NK-92 treated with Interleukin-12 subunit alpha and Interleukin-12 subunit beta, amount 100 ng/mL, for 24 hours (cell line): ENCODE measurements at places on chromosomes 3 and 15.

DNA sequence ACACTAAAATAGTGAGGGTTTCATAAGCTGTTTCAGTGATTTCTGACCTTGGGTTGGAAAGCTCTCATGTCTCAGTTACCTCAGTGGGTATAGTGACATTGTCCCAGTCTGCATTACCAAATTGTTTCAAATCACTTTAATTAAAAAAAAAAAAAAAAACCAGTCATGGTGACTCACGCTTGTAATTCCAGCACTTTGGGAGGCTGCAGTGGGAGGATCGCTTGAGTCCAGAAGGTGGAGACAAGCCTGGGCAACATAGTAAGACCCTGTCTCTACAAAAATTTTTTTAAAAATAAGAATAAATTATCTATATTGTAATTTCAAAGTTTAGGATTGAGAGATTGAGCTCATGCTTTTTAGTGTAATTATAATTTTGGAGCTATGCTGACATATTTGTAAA is 78.0 kb downstream of the MBNL1 start:
- DNase-seq, result no peak

DNA sequence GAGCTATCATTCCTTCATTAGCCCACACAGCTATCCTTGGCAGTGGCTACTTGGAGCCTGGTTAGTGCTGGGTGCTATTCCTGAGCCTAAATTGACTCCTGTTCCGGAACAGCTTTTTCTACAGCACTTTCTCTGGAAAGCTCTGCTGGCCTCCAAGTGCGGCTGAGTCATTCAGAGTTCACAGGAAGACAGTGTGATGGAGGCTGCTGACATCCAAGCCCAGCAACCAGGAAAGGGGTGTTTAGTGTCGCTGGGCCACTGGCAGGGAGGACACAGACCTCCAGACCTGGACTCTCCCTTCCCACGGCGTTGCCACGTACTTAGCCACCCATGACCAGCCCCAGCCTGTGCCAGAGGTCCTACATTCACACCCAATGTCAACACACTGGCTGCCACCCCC is 28.7 kb downstream of the CACNA2D2 start:
- DNase-seq, result no peak

GRCh38 chr3:145251311-145251710 is 909.7 kb downstream of the PLOD2 start:
- DNase-seq, result no peak

DNA sequence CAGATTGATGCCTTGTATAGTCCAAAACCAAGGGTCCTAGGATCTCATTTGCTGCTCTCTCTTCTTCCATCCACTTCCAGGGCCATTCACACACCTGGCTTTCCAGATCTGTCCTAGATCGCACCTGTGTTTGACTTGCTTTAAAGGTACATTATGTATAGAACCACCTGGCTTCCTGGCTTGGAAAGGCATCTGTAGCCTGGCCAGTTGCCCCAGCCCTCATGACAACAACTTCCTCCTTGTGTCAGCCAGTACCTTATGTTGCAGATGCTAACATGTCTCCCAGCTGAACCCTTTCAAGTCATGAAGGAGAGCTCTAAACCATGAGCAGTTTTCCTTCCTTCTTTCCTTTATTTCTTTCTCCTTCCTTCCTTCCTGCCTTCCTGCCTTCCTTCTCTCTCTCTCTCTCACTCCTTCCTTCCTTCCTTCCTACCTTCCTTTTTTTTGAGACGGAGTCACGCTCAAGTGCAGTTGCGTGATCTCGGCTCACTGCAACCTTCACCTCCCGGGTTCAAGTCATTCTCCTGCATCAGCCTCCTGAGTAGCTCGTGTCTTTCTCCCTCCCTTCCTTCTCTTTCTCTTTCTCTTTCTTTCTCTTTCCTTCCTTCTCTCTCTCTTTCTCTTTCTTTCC is 2.5 kb upstream of the HTR3C start:
- no peak for DNase-seq

DNA sequence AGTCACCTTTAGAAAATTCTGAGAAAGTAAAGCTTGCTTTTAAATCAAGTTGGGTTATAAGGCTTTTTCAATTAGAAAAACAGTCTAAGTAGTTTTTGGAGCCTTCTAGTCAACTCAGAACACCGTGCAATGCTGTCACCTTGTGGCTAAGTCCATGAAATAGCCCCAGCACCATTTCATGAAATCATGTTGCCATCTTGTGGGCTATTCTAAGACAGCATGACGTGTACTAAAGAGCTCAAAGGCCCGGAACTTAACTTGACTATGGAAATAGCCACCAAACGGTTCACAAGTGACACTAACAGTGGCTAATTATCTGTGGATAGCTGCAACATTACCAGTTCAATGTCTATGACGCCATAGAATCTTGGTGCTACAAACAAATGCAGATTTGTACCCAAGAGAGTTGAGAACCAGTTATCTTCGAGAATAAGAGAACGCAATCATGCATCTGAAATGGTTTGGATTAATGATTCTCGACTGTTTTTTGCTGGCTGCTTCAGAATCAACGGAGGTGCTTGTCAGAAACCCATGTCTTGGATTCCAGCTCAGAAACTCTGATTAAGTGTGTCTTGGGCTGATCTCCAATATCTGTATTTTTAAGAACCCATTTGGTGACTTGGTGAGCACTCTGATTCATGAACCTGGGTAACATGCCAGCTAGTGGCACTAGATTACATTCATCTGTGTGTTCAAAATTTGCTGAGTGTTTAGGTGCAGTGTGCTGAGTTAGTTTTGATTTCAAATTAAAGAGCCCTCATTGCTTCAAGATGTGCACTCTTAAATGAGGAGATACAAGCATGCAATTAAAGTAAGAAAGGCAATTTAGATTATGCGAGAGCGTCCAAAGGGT is 111.2 kb upstream of the MCTP2 start:
- DNase-seq, result peak; percentile 61

GRCh38 chr15:41331833-41332193 is 578 bp downstream of the OIP5 start:
- no peak for DNase-seq

GRCh38 chr3:82274897-82275296 is 513.5 kb upstream of the GBE1 start:
- DNase-seq, result no peak
